ENCODE measurements at places on chromosomes 16 and 17. TPM values are rescaled to one million over a fixed set of nuclear protein-coding genes. Genes with fewer than 3 reads are reported as not detected.
A peak's percentile ranks its signal among the peaks of the same experiment; 100 is the strongest.

GRCh38 chr16:26830428-26831127 lies 236.1 kb upstream of the C16orf82 start:
- no peak overlapping the region for H3K27ac ChIP-seq
- DNase-seq: no peak
- no peaks in the 10 kb centered on the region for H3K36me3 ChIP-seq
- no peaks in the 10 kb centered on the region for H3K4me1 ChIP-seq

GRCh38 chr16:80077696-80078095 lies 463.1 kb upstream of the DYNLRB2 start:
- H3K4me1 ChIP-seq: no peaks in the 10 kb centered on the region
- DNase-seq: no peak
- no peaks in the 10 kb centered on the region for H3K36me3 ChIP-seq
- H3K4me3 ChIP-seq: no peak overlapping the region

DNA sequence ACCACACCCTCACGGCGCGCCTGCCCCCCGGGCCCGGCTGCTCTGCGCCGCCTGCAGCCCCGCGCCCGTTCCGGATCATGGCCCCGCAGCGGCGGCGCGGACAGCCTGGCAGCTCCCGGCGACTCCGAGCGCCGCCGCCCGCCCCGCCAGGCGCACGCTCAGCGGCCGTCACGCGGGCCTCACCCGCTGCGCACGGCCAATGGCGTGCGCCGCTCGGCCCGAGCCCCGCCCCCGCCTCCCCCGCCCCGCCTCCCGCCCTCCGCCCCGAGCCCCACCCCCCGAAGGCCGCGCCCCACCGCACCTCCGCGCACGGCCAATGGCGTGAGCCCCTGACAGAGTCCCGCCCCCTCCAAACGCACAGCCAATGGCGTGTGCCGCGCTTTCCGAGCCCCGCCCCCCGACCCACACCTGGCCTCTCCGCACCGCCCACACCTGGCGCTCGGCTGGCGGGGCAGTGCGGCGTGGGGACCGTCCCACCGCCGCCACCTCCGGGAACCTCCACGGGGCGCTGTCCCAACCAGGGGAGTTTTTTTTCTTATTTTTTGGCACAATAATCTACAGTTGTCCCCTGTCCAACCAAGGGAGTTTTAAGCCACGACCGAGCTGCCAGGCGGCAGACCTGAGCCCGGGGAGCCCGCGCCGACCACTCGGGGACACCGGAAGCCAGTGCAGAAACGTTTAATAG lies at the start of gene PCYT2:
TSS of gene PCYT2 (minus strand) at position 123 of the 685 bp plus-strand sequence. CDS start at position 79, 44 bp downstream.
- H3K27me3 ChIP-seq: no peaks in the 10 kb centered on the region
- DNase-seq: peak; percentile 93
- peak within 1 kb of the TSS; percentile 88 for H3K4me3 ChIP-seq

KCNJ2 gene
- total RNA-seq: not detected

KRT24 gene
- total RNA-seq: not detected

DNA sequence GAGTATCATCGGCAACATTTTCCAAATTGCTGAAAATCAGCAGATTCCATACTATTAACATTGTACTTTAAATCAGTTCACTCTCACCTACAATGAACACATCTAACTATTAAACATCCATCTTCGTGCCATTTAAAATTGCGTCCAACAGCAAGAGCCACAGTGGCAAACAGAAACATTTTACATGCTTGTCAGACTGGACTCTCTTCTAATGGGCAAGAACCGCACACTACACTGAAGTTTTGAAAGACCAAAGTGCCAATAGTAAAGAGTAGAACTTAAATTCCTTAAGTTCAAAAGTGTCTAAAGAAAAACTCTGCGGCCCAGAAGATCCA lies 652 bp downstream of the RPS15A start:
- H3K27me3 ChIP-seq: no peaks in the 10 kb centered on the region
- no peak for DNase-seq
- H3K27ac ChIP-seq: peak overlapping the region; percentile 94
- H3K36me3 ChIP-seq: peaks cover 88% of the 10 kb centered on the region
- peaks cover 63% of the 10 kb centered on the region for H3K4me1 ChIP-seq
- H3K4me3 ChIP-seq: peak overlapping the region; percentile 85

RHBDL1 gene
- total RNA-seq: 1.5 TPM

DNA sequence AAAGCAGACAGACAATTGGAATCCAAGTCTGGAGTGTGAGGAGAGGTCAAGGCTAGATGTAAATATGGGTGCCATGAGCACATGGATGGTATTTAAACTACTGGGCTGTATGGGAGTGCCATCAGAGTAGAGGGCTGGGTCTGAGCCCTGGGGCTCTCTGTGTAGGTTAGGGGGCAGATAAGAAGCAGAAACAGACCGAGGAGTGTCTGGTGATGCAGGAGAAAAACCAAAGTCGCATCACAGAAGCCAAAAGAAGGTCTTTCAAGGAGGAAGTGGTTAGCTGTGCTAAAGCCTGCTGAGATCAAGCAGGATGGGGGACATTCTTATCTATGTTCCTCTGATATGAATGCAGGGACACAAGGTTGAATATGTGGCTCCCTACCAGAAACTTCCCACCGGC lies 1.9 kb downstream of the TSEN54 start:
- H3K4me3 ChIP-seq: peak overlapping the region; percentile 84
- peaks cover 28% of the 10 kb centered on the region for H3K4me1 ChIP-seq
- peaks cover 4% of the 10 kb centered on the region for H3K27me3 ChIP-seq
- H3K27ac ChIP-seq: peak overlapping the region; percentile 84
- DNase-seq: peak; percentile 75

DNA sequence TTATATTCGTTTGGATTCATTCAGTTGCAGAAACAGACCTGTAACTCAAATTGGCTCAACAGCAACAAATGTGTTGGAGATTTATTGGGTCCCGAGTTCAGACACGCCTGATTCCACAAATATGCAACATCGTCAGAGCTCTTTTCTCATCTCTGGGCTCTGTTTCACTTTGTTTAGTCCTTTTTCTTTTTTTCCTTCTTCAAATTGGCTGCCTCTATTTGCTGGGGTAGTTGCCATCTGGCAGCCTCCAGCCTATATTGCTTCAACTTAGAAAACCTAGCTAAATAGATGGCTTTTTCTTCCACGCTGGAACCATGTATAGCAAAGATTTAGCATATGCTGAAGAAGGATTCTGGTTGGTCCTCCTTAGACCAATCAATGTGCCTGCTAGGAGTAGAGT lies 398.5 kb downstream of the RBFOX1 start:
- DNase-seq: no peak
- no peaks in the 10 kb centered on the region for H3K4me1 ChIP-seq
- H3K27me3 ChIP-seq: no peaks in the 10 kb centered on the region
- H3K36me3 ChIP-seq: no peaks in the 10 kb centered on the region
- H3K4me3 ChIP-seq: no peak overlapping the region

GRCh38 chr16:2232094-2232990 lies 3.9 kb upstream of the DNASE1L2 start:
- H3K4me1 ChIP-seq: no peaks in the 10 kb centered on the region
- H3K27me3 ChIP-seq: no peaks in the 10 kb centered on the region
- H3K4me3 ChIP-seq: no peak overlapping the region

CPD gene
- total RNA-seq: 19.9 TPM
